NCI-H1417 (cell line): ENCODE measurements at places on chromosomes 11 and 22.

- no peak for DNase-seq
Observed at GRCh38 chr22:33192156-33192555, 134.0 kb upstream of the SYN3 start.

DNA sequence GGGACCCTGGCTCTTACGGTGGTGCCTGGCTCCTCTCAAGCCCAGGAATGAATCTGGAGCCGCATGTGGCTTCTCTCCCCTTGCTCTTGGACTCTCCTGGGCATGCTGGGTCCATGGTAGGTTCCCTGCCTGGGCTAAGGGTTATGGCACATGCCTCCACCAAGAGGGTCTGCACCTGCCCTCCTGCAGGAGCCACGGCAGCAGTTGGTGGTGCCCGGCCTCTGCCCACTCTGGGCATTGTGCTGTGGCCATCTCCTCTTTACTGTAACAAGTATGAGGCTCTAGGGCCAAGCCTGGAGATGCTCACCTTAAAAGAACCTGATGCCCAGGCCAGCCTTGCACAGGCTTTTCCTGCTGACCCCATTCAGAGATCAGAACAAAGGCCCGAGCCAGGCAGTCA lies 104.0 kb upstream of the PITPNB start:
- no peak for DNase-seq

DNA sequence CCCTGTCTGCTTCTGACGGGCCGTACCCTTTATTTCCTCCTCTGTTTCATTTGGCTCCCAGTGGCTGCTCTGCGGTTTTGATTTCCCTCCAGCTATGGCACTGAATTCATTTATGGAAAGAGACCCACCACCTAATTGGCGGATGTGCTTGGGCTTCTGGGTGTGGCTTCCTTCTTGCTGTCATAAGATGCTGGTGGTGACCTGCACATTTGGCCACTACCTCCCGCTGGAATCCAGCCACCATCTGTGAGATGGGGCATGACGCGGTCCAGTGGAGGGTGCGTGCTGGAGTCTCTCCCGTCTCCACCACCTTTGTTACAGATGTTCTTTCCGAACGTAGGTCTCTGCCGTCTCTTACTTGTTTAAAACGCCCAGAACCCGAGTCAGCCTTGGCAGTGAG lies 47.7 kb upstream of the FADD start:
- no peak for DNase-seq

DNA sequence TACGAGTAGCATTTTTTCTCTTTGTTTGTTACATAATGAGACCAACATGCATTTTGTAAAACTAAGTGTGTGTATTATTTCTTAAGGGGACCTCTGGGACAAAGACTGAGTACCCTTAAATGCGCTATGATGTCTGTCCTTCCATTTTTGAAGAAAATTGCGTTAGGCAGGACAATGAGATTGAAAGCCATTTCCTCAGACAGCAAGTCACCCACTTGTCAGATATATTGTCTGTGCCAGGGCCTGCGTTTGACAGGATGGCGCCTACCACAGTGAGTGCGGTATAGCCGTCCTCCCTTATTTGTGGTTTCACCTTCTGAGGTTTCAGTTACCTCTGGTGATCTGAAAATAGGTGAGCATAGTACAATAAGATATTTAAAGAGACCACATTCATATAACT lies 2.2 kb downstream of the AP2A2 start:
- no peak for DNase-seq

- DNase-seq: peak; percentile 29
Observed at GRCh38 chr22:33515795-33516194, 404.5 kb downstream of the LARGE1 start.

GRCh38 chr11:47411884-47412746 lies 3.7 kb downstream of the SLC39A13 start:
- DNase-seq: no peak

DNA sequence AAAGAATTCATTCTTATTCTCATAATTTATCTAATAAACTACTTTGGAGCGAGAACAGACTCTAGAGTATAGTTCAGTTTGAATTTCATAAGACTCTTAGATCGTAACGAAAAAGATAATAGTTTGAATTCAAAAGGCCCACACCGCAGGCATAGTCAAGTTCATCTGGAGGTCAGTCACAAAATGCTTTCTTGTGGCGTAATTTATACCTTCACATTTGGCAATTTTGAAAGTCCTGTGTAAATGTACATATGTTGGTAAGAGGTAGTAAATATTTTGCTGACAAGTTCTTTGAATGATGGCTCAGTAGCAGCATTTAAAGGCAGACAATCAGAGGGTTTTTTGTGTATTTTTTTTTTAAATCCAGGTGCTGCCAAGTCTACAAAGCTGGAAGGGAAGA lies 88.1 kb downstream of the TEAD1 start:
- DNase-seq: no peak

GRCh38 chr11:67211656-67212436 lies 54.4 kb upstream of the GRK2 start:
- DNase-seq: no peak

DNA sequence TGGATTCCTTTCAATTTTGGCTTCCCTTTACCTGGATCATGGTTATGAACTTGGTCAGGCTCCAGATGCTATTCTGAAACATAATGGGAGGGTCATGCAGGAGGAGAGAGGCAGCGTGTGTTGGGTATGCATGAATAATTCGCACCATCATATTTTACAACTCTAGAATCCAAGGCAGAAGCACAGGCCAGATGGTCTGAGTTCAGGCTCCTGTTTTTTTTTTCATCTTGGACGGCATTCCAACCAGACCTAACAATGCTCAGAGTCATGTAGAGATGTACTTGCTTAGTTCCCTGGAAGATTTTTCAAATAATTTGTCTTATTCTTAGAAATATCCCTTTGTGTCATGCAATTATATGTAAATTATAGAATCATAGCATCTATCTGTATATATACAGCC lies 393.5 kb downstream of the JRKL start:
- no peak for DNase-seq

- DNase-seq: no peak
Observed at GRCh38 chr11:57881647-57882046, 120.0 kb downstream of the CTNND1 start.

DNA sequence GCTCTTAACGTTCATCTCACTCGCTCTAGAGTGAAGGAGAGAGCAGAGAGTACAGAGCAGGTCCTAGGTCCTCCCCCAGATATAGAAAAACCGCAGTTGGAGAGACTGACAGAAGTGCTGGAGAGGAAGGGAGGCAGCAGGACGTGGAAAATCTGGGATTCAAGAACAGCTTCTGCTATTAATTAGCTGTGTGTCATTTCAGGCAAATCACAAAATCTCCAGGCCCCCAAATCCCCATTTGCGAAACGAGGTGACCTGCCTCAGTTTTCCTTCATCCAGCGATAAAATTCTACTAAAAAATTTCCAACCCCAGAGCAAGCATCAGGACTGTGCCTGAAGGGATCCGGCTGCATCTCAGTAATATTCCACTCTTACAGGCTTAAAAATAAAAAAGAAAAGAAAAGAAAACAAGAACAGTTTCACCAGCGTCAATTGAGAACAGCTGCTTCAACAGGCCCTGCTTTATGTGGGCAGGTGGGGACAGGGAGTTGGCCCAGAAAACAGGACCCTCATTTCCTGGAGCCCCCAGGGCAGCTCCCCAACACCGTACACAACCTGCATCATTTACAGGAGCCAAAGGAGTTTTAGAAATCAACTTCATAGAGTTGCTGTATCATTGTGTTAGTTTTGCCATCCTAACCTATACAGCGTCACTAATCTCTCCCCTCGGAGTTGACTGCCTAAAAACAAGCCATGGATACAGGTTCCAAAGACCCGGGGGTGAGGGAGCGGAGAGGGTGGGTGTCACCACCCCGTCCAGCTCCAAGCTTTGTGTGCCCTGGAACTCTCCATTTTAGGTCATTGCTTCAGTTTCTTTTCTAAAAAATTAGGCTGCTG lies 2.3 kb upstream of the MALAT1 start:
- DNase-seq: no peak

DNA sequence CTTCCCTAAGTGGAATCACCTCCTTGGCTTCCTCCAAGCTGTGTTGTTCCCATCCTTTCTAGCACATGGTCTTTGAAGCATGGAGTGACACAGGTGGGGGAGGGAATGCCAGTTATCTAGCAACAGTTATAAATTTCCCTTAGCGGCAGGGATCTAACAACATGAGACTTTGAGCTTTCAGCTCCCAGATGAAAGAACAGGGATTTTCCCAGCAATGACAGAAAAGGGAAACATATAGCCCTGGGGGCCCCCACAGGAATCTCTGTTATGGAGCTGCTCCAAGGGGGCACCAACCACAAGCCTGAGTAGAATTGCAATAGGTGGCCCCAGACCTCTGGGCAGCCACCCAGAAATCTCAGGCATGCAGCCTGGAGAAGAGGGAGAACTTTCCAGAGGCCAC lies 163.0 kb downstream of the GRIK4 start:
- DNase-seq: no peak

DNA sequence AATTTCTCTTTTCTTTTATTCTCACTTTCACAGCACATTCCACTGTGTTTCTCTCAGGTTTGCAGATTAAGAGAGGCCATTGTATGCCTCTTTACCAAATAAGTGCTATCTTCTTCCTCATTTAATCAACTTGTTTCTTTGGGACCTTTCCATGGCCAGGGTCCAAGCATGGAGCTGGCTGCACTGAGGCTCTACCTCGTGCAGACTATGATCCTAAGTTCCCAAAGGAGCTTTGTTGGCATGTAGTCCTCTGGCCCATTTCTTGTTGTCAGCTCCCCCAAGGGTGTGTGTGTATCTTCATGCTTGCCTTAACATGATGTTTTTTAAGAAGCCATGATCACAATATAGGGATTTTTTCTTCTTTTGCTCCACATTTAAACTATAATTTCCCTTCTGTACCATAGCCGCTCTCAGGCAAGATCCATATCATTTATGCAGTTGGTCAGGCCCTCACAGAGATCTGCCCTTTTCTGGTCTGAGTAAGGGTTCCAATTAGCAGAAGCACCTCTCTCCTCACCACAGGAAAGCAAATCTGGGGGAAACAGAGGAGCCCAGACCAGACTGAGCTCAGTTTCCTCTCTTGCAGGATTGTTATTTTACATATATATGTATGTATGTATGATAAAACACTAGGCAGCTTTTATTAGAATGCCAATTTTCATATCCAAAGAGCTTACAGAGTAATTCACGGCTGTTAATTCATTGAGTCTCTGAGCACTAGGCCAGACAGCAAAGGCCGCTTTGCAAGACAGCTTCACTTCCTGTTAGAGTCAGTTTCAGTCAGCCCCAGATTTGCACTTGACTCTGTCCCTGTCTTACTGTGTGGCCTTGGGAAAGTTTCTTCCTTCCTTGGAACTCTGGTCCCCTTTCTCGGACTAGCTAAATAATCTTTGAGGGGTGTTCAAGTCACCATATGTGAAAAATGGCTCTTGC lies 34.3 kb downstream of the CYB5R2 start:
- no peak for DNase-seq

DNA sequence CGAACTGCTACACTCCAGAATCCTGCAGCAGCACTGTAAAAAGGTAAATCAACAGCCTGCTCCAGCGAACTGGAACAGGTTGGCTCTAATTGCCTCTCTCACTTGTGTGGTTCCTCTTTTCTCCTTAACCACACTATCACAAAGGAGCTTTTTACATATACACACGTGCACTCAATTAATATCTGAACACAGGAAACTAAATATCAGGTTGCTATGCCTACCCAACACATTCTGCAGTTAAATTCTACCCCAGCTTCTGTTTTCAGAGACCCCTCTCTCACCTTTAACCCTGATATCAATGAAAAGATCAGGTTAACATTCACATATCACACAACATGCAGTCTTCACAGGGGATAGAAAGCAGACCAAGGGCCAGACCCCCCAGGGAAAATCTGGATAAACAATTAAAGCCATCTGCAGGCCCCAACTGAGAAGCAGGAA lies 11.0 kb downstream of the RBFOX2 start:
- DNase-seq: peak; percentile 40

DNA sequence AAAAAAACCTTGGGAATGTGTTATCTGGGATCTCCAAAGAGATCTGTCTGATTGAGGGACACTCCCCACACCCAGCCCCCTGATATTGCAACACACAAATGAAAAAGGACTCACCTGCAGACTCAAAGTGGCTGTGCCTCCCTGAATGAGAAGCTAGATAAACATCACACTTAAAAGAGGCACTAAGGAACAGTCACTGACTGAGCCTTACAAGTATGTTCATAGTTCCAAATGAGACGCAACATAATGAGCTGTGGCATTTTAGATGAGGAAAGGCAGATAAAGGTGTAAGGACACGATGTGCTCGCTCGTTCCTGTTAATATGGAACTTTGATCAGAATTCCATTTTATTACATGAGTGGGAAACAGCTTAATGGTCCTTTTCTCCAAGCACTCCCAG lies 21.0 kb upstream of the CFAP300 start:
- DNase-seq: no peak

DNA sequence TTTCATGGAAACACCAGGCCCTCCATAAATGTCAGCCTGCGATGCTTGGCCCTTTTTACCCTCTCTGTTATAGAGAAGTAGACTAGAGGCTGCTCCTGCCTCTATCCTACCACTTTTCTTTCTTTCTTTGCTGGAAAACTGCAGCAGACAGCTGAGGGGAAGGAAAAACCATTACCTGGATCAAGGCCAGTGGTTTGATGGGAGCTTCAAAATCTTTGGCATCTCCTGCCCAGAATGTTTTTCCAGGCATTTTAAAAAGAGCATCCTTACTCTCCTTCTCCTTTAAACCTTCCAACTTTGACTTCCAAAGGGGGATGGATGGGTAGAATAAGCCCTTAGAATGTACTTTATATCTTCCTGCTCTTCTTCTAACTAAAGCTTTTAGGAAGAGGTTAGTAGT lies 44.9 kb downstream of the EXT2 start:
- no peak for DNase-seq

DNA sequence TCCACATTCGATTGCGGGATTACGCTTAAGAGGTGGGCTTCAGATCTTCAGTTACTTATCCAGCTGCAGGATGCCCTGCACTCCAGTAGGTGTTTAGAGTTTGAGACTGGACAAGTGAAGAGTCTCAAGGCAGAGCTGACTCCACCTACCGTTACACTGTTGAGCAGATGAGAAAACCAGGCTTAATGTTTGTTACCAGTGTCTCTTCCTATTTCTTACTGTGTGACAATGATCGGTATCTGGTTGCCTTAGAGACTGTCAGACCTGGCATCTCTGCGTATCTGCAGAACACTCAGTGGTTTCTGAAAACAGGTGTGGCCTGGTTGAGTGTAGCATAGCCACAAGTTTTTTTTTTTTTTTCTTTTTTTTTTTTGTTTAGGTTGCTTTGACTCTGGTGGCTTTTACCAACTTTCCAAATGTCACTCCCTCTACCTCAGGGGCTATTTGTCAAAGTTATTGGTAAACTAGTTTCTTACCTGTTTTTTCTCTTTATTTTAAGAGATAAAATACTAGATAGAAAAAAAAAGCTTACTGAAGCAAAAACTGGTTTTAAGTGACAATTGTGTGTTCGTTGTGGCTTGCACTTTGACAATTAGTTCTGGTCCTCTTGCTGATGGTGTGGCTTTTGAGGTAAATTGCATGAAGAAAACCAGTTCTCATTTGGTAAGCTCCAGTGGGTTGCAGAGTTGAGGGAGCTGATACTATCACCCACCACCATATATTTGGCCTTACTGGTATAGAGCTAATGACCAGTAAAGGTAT lies 284.8 kb downstream of the ETS1 start:
- DNase-seq: no peak
